H9 (cell line): ENCODE measurements at places on chromosomes 11 and 22.
A peak's percentile ranks its signal among the peaks of the same experiment; 100 is the strongest.

DNA sequence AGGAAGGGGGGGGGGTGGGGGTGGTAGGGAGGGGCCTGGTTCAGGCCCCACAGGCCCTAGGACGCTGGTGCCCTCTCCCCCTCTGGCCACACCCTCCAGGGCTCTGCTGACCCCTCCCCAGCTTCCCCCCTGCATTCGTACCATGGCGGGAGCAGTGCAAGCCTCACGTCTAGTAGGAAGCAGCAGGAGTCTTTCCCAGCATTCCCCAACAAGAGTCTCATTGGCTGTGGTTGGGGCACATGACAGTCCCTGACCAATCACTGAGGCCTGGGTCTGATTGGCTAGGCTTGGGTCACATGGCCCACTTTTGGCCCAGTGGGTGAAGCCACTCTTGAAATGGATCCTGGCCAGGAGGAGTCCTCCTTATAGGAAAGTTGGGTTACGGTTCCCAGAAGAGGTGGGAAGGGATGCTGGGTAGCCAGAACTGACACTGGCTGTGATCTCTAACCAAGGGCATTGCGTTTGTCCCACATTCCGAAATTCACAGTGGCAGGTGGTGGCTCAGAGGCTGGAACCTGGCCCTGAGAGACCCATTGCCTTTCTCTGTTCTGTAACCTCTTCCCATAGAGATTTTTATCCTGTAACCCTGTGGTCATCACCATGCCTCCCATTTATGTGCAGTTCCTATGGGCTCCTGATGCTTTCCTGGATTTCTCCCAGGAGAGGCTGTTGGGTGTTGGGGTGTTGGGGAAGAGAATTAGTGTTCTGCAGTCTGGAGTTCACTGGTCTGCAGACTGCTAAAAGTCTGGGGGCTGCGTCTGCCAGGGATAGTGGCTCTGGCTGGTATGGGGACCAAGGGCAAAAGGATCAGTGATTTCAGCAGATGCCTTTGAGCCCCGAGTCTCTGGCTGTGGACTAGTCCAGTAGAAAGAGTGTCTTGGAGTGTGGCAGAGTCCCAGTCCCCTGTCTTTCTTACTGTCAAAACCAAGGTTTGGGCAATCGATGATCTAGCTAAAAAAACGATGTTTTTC is 58.9 kb upstream of the MYEOV start:
- DNase-seq = peak; percentile 19

GRCh38 chr11:120695939-120696338 is 184.4 kb downstream of the GRIK4 start:
- DNase-seq = no peak

DNA sequence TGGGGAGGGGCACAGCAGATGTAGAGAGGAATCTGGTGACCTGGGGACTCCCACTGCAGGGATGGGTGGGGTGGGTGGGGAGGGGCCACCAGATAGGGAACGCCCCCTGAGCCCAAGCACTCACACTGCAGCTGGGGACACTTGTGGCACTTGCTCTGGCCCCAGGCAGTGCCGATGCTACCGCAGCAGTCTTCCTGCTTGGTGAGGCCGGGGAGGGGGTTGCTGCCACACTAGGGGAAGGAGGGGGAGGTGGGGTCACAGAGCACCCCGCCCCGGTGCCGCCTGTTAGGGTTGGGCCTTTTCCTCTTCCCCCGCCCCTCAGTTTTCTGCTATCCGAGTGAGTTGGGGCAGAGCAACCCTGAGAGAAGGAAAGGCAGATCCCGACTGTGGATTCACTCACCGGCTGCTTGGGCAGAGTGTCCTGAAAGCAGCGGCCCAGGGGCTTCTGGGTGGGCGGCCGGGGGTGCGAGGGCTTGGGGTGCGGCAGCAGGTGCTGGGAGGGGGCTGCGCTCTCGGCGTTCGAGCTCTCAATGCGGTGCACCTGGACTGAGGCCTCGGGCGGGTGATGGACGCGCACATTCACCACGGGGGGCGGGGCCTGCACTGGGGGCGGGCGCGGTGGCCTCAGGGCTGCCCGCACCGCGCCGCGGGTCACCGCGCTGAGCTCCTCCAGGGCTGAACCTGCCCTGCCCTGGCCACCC is 4.7 kb downstream of the LTBP3 start:
- peak; percentile 91 for DNase-seq

DNA sequence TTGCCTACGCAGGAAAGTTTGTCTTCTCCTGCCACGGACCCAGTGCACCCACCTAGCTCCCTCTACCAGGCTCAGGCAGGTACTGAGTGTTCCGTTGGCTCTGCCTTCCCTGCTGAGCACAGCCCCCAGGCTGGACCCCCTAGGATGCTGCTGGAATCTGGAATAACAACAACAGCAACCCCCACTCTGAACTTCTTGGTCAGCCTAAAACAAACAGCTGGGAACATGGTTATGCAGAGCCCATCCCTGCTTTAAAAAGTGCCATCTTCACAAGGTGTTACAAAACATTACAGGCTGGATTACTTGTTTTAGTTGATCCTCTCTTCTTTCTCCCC is 1.8 kb downstream of the OPCML start:
- peak; percentile 65 for DNase-seq

DNA sequence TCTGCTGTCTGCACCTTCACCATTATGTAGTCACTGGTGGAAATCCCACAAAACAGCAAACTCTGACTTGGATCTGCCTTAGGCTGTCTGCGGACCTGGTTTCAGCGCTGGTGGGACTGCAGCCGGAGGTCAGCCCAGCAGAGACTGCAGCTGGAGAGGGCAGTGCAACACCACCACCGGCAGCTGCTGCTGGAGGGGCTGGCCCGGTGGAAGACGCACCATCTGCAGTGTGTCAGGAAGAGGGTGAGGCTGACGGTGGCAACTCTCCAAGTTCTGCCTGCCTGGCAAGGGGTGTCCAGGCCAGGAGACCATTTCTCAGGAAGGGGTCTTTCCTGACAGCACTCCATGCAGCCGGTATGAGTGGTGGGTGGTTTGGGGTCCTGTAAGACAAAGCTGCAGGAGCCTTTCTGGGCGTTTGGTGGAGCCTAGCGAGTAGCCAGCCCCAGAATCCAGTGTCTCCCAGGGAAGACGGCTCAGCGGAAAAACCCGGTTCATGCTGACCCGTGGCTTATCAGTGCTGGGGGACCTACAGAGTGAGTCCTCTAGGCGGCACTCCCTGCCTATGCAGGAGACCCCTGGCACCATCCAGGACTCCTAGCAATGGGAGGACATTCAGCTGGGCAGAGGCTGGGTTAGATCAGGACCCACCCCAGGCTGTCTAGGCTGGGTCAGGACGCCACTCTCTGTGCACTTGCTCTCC is 50.8 kb downstream of the PISD start:
- no peak for DNase-seq

DNA sequence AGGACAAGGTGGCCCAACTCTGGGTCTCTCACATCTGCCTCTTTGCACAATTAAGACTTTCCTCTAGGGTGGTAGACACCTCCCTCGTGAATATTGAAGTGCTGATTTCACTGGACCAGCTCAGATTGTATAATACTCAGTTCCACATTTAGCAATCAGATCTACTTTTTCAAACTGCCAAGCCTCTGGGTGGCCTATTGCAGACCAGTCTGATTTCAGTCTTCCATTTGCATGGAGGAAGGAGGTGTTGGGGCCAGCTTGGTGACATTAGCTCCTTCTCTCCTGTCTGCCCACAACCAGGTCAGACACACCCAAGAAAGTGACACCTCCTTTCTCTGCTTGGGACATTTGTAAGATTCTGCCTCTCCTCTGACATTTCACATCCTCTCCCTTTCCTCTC is 78.2 kb downstream of the PPFIBP2 start:
- DNase-seq = no peak

DNA sequence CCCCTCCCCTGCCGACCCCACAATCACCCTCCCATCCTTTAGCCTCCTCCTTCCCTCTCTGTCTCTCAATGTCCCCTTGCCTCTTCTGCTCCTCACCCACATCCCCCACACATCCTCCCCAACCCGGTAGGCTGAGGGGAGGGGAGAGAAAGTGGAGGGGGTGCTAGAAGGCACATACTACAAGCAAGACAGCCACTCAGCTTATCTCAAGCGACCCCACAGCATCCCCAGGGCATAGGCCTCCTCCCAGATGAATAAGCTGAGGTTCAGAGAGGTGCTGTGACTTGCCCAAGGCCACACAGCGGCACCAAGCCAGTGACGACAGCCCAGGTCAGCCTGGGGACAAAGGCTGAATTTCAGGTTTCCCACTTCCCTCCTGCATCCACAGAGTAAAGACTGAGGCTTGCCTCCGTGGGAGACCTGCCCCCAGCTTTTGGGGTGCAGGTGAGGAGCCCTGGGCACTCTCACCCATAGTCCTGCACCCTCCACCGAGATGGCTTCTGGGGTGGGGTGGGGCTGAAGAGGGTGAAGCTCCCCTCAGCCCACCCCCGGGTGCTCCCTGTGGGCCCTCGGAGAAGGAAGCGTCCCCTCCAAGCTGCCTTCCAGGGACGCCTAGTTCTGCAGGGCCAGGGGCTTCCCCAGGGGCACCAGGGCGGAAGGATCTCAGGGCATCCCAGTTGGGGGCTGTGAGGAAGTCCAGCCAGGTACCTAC is 511 bp downstream of the RAC2 start:
- no peak for DNase-seq

DNA sequence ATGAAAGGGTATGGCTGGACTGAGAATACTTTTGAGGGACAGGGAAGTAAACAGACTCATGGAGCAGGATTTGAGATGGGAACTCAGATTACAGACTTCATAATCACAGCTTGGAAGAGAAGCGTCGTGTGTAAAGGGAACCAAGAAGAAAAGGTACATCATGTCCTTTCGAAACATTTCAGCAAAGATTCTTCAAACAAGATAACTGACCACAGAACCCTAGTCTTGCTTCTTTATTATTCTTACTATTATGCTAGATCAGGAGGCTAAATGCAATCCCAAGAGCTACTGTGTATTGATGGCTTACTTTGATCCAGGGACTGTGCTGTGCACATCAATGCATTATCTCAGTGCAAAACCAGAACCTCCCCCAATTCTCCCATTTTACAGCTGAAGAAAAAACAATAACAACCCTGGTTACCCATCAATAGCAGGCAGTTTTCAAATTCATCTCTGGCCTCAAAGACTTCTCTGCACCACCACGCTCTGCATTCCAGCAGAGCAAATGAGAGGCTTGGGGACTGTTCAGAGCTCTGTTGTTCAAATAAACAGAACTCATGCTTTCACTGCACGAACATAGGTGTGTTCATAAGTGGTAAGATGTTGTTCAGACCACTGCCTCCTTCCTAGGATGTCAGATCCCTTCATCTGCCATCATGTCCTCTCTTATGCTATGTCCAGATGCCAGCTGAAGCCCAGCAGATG is 104.8 kb upstream of the NAV2 start:
- no peak for DNase-seq

- DNase-seq = peak; percentile 48
Observed at GRCh38 chr11:124799348-124800225, 619 bp downstream of the MSANTD2 start.
